ENCODE measurements at places on chromosomes 5 and 9.
A peak's percentile ranks its signal among the peaks of the same experiment; 100 is the strongest.

DNA sequence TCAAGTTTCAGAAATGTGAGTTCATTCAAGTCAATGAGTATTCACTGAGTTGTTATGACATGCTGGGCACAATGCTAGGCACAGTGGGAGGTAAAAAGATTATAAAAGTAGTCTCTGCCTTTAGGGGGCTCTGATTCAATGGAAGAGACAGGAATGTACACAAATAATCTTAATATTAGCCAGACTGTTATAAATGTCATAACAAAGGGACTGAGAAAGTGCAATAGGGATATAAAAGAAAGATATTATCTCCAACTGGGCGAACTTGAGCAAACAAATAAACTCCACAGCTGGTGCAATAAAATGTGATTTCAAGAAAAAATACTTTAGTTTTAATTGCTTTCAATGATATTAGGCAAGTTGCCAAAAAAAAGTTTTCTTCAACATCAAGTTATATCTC lies 755.2 kb downstream of the BRINP1 start:
- DNase-seq, result no peak

GRCh38 chr5:56684159-56684558 lies 131.2 kb upstream of the MAP3K1 start:
- no peak for DNase-seq

- no peak for DNase-seq
These were observed 145.0 kb upstream of the TNC start for GRCh38 chr9:115262952-115263351.

DNA sequence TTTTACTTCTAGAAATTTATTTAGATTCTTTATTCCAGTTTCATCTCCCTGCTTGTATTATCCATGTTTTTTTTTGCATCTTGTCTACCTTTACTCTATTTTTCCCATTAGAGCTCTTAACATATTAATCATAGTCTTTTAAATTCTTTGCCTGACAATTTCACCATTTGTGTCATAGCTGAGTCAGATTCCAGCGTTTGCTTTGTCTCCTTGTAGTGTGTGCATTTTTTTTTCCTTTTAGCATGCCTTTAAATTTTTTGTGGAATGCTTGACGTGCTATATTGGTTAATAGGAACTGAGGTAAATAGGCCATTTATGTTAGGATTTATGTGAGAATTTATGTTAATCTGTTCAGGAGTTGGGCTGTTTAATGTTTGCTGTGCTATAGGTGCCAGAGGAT lies 41.8 kb upstream of the NFIL3 start:
- DNase-seq, result no peak

DNA sequence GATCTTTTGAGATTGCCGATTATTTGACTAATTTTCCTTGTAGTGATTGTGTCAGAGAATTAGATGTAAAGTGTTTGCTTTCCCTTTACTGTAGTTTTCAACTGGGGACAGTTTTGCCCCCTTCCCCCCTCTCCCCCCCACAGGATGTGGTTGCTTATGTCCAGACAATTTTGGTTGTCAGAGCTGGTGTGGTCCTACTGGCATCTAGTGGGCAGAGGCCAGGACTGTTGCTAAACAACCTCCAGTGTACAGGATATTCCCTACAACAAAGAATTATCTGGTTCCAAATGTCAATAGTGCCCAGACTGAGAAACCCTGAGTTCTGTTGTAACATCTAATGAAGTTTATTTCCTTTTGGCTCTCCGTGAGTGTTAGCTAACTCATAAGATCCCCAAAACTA lies 20.0 kb downstream of the TMEFF1 start:
- DNase-seq, result no peak

DNA sequence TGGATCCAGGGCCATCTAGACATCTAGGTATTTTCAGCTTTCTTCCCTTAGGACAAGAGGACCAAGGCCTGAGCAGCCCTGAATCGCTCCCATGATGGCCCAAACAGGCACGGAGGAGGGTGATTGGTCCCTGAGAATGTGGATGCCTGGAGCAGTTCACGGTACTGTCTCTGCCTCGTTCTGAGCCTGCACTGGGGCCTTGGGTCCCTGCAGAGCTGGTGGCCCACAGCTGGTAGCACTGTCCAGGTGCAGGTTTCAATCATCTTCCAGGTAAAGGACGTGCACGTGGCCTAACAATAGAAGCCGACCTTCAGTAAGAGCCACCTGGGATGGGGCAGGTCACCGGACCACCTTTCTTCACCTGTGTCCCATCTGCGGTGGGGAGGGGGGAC lies 19.4 kb upstream of the FCN1 start:
- DNase-seq, result no peak

- no peak for DNase-seq
These were observed 855 bp downstream of the MCC start for GRCh38 chr5:113487416-113487780.

- no peak for DNase-seq
These were observed 9.1 kb downstream of the SWI5 start for GRCh38 chr9:128285033-128285784.

GRCh38 chr9:128481561-128481960 lies 23.0 kb upstream of the GLE1 start:
- DNase-seq, result no peak

DNA sequence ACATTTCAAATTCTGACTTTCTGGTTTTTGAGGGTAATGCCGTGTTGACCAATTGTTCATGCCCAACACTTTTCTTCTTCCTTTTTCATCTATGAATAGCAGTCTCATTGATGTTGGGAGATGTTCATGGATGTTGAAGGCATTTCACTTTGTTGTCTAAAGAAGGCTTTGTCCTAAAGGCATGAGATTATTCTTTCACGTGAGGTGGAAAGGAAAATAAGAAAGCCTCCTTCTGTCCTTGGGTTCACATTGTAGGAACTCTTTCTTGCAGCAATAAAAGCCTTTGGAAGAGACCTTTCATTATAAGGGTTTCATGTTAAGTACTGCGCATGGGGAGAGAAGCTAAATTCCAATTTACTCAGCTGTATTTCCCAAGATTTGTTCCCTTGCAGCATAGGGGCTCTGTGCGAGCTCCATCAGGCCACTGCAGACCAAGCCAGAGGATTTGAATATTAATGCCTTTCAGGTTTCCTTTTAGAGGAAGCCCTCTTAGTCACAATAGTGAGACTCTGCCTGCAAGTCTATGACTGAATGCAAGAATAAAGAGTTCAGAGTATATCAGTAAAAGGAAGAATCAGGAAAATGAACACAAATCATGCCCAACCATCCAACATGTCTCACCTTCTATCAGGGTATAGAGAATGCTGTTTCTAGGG lies 274.6 kb downstream of the TMEM38B start:
- no peak for DNase-seq

GRCh38 chr5:109516390-109516789 lies 106.6 kb upstream of the PJA2 start:
- no peak for DNase-seq

- no peak for DNase-seq
These were observed 67.9 kb downstream of the NFIB start for GRCh38 chr9:14245901-14246525.

- no peak for DNase-seq
These were observed 76.3 kb upstream of the TNC start for GRCh38 chr9:115194216-115194615.

- peak; percentile 77 for DNase-seq
These were observed 452.0 kb upstream of the ZNF608 start for GRCh38 chr5:125198270-125198974.

DNA sequence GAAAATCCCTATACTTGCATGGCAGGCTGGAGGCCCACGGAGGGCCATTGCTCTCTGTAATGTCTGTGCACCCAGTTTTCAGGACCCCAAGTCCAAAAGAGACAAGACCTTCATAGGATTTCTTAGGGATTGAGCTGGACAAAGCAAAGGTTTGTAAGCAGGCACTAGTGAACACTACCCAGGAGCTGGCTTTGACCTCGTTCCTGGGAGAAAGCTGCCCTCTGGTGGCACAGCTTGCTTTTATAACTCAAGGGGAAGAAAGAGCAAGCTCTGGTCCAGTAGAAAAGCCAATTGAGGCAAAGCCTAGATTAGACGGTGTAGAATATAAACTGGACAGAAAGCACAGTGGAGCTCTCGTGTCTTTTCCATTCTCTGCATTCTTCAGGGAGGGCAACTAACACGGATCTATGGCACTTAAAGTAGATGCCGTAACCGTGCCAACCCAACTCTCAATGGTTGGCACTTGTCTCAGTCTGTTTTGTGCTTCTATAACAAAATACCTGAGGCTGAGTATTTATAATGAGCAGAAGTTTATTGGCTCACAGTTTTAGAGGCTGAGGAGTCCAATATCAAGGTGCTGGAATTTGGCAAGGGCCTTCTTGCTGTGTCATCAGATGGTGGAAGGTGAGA lies 7.9 kb downstream of the GABRP start:
- peak; percentile 62 for DNase-seq

- no peak for DNase-seq
These were observed 167.9 kb upstream of the BRINP1 start for GRCh38 chr9:119537138-119537537.

GRCh38 chr9:89814340-89815040 lies 209.7 kb downstream of the GADD45G start:
- no peak for DNase-seq

GRCh38 chr5:108295578-108296368 lies 86.1 kb downstream of the FBXL17 start:
- DNase-seq, result no peak

GRCh38 chr5:157926977-157927376 lies 68.0 kb upstream of the CLINT1 start:
- no peak for DNase-seq

DNA sequence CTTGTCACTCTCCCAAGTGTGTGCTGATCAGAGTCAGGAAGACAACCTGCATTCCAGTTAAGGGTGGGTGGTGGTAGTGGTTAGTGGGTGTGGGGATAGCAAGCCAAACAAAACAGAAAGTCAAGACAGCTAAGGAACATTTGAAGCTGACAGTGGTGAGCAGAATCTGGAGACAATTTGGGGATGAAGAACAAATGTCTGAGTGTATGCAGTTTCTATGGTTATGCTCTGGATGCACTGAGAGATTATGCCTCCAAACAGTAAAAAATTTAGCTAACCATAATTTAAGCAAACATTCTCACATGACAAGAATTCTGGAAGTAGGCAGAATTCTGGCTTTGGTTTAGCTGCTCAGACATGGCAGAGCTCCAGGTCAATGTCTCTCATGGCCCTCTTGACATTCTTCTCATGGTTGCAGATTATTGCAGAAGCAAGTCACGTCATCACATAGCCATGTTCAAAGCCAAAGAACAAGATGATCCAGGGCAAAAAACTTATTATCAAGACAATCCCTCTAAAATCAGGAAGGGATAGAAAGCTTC lies 148.7 kb downstream of the LURAP1L start:
- no peak for DNase-seq

DNA sequence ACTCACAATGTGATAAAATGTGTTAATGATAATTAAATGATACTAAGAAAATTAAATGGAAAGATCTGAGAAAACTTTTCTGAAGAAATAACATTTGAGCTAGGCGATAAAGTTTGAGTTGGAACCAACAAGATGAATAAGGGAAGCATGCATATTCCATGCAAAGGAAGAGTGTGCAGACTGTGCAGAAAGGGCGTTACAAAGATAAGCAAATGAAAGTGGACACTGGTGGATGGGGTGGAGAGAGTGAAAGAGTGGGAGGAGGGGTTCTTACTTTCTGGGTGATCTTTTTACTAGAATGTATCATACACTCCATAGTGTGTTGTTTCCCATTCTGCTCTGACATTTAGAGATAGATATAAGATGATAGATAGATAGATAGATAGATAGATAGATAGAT lies 138.7 kb downstream of the HTR1A start:
- no peak for DNase-seq

- peak; percentile 66 for DNase-seq
These were observed 419.4 kb upstream of the PTGER4 start for GRCh38 chr5:40260361-40260760.

GRCh38 chr5:180798193-180798592 lies 4.4 kb downstream of the MGAT1 start:
- no peak for DNase-seq

DNA sequence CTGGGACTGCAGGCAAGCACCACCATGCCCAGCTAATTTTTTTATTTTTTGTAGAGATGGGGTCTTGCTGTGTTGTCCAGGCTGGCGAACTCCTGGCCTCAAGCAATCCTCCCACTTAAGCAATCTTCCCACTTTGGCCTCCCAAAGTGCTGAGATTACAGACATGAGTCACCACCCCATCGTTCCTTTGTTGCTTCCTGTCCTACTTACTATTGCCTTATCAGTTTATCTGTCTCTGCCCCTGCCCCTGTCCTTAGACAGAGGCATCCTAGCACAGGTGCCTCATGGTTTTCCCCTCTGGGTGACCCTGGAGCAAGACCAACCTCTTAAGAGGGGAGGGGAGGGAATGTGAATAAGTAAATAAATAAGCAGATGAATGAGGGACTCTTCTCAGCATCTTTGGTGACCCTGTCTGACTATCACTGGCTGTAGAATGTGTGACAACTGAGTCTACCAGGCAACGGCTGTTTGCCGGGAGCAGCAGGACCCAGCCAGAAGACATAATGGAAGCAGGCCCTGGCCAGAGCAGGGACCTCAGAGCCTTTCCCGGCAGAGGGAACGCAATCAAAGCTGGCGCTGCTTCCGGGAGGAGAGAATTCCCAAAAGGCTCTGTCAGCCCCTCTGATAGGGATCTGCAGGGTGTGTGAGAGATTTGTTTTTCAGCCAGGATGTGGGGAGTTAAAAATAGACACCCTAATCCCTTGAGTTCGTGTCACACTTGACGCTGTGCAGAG lies 43.8 kb upstream of the DAB2IP start:
- peak; percentile 79 for DNase-seq

DNA sequence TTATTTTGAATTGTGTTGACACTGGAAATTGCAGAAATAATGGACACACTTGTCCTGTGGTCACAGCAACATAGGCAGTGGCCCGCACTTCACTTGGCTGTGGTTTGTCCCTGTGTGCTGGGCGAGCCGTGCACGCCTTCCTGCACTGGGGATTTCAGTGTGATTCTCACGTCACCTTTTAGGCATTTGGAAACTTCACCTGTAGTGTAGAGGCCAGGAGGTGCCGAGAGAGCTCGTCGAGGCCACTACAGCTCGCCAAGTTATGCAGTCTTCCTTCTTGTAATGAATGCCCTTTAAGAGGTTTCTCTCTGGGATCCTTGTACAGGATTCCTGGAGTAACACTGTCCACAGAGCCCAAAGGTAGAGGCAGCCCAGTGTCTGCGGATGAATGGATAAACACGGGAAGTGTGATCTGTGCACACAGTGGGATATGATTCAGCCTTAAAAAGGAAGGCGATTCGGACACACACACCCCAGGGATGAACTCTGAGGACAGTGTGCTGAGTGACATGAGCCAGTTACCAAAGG lies 14.7 kb downstream of the TRAF2 start:
- DNase-seq, result no peak

GRCh38 chr5:79202076-79202475 lies 33.9 kb upstream of the JMY start:
- DNase-seq, result no peak

DNA sequence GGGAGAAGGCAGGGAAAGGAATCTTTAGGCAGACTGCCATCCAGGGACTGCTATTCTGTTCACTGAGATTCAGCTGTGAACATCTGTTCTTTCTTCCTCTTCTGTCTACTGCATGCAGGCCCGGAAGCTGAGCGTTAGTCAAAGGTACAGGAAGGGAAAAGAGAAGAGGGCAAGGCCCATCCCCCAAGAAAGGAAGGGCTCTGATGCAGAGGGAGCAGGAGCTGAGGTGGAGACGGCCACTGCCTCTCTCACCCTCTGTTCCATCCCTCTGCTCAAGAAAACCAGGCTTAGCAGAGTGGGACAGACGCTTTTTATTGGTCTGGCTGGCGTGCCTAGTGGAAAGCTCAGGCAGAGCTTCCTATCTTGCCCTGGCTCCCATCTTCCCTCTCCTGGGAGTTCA lies 57.6 kb downstream of the PFDN1 start:
- no peak for DNase-seq

GRCh38 chr9:126230692-126231091 lies 95.9 kb upstream of the MVB12B start:
- no peak for DNase-seq
